ENCODE measurements at places on chromosomes 2 and 18.

DNA sequence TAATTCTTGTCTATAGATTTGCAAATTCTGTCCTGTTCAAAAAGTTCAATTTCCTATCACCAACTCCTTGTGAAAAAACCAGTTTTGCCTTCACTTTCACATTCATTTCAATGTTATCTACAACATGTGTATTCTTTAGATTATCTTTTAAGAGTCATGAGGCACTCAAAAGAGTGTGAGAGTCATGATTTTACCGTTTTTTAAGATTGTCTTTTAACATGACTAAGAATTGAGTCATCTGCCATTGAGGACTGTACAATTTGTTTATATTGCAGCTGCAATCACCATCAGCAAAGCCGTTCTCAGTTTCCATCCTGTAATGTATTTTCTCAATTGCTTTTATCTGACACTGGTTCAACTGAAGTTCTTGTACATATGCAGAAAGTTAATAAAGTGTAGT is 275.8 kb downstream of the LNPK start:
- H3K27me3 ChIP-seq, result no peaks in the 10 kb centered on the region
- no peaks in the 10 kb centered on the region for H3K4me1 ChIP-seq

DNA sequence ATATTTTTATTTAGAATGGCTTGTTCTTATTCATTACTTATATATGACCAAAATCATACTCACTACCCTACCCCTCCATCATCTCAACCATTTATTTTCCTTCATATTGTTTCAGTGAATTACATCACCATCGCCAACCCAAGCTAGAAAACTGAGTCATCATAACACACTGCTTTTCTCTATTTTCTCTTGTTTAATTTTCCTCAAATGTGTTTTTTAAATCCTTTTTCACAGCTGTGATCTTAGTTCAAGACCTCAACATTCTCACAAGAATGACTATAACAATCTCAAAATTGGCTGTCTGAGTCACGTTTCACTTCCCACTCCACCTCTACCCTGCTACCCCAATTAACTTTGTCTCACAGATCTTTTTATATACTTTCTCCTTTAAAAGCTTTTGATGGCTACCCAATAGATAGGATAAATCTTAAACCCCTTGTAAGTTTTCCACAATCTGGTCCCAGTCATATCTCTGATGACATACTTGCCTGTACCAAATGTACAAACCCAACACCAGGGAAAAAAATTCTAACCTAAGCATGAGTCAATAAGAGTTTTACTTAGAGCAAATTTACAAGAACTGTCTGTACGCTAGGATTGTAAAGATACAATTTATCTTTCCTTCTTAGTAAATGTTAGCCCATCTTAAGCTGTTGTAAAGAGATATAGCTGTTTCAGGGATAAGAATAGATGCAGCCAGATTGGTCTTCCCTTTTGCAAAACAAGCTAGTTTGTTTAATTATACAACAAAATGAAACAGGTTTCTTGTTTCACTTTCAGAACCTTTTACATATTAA is 635.1 kb upstream of the SLC39A10 start:
- H3K27ac ChIP-seq, result no peak overlapping the region
- H3K4me1 ChIP-seq, result no peaks in the 10 kb centered on the region

GRCh38 chr18:36389027-36389426 is 91.5 kb downstream of the FHOD3 start:
- H3K4me1 ChIP-seq, result no peaks in the 10 kb centered on the region
- no peaks in the 10 kb centered on the region for H3K27me3 ChIP-seq
- no peak for DNase-seq
- no peaks in the 10 kb centered on the region for H3K36me3 ChIP-seq
- H3K27ac ChIP-seq, result no peak overlapping the region

GRCh38 chr18:47050468-47050867 is 15.0 kb upstream of the ELOA2 start:
- no peak overlapping the region for H3K4me3 ChIP-seq
- no peak for DNase-seq
- H3K27me3 ChIP-seq, result no peaks in the 10 kb centered on the region
- H3K4me1 ChIP-seq, result no peaks in the 10 kb centered on the region
- no peak overlapping the region for H3K27ac ChIP-seq

DNA sequence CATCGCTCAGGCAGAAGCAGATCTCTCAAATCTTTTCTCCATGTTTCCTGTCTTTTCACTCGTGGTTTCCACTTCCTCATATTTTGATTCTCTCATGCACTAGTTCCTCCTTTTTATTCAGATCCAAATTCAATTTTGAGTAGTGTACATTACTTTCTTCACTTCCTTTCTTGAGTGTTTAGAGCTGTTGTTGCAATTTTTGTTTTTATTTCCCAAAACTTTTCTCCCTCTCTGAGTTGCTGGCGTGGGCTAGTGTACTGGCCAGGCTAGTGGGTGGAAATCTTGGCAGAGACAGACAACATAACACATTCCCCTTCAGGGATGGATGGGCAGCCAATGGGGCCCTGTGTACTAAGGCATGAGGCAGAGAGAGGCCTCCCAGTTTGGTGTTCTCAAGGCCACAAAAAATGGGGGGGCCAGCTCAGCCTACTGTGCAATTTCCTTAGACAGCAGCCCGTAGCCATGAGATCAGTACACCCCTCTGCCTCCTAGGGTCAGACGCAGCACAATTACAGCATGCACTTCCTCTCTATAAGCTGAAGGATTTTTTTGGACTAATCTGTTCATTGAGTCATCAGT is 145.1 kb upstream of the PID1 start:
- no peak overlapping the region for H3K4me3 ChIP-seq
- no peaks in the 10 kb centered on the region for H3K36me3 ChIP-seq
- peak overlapping the region; percentile 78 for H3K27ac ChIP-seq
- H3K27me3 ChIP-seq, result no peaks in the 10 kb centered on the region

GRCh38 chr18:62625019-62625418 is 90.3 kb upstream of the PHLPP1 start:
- H3K27me3 ChIP-seq, result no peaks in the 10 kb centered on the region
- no peaks in the 10 kb centered on the region for H3K36me3 ChIP-seq
- DNase-seq, result no peak

DNA sequence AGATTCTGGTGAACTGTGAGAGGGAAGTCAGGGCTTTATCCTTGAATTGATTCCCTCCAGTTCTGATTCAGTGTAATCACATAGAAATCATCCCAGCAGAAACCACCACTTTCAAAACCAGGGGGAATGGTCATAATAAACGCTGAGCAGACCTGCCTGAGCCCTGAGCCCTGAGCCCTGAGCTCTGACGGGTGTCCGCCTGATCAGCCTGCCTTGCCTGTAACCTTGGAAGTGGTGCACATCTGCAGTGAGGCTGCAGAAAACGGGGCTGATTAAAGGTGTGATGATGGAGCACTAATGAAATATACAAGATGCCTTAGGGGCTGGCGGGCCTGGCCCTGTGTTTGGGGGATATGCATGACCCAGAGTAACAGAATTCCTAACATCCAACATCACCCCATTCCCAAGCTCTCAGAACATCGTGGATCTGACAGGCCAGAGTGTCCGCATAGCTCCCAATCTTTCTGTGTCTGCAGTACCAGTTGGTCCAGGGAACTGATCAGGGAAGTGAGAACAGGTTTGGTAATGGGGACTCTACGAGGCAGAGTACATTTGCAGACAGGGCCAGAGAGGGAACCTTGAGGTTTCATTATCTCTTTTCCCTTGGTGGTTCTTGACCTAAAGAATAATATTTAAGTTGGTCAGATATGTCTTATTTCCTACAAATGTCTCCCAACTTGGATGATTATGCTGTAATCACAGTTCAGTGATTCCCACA is 37.8 kb downstream of the KCTD18 start:
- no peaks in the 10 kb centered on the region for H3K4me1 ChIP-seq
- no peaks in the 10 kb centered on the region for H3K27me3 ChIP-seq
- H3K4me3 ChIP-seq, result no peak overlapping the region

- peaks cover 5% of the 10 kb centered on the region for H3K4me1 ChIP-seq
- peak overlapping the region; percentile 79 for H3K27ac ChIP-seq
- no peaks in the 10 kb centered on the region for H3K36me3 ChIP-seq
- H3K4me3 ChIP-seq, result peak overlapping the region; percentile 81
- DNase-seq, result peak; percentile 93
These were observed 16.4 kb downstream of the PTPN18 start for GRCh38 chr2:130372055-130372832.

- H3K27ac ChIP-seq, result no peak overlapping the region
- H3K27me3 ChIP-seq, result no peaks in the 10 kb centered on the region
- no peaks in the 10 kb centered on the region for H3K4me1 ChIP-seq
- H3K36me3 ChIP-seq, result no peaks in the 10 kb centered on the region
- no peak for DNase-seq
- no peak overlapping the region for H3K4me3 ChIP-seq
These were observed 13.2 kb upstream of the AGAP1 start for GRCh38 chr2:235480614-235481013.

GRCh38 chr18:35694808-35695207 is 113.3 kb downstream of the GALNT1 start:
- H3K4me1 ChIP-seq, result no peaks in the 10 kb centered on the region
- no peak overlapping the region for H3K4me3 ChIP-seq
- H3K27ac ChIP-seq, result no peak overlapping the region
- H3K36me3 ChIP-seq, result no peaks in the 10 kb centered on the region
- no peaks in the 10 kb centered on the region for H3K27me3 ChIP-seq
- no peak for DNase-seq

DNA sequence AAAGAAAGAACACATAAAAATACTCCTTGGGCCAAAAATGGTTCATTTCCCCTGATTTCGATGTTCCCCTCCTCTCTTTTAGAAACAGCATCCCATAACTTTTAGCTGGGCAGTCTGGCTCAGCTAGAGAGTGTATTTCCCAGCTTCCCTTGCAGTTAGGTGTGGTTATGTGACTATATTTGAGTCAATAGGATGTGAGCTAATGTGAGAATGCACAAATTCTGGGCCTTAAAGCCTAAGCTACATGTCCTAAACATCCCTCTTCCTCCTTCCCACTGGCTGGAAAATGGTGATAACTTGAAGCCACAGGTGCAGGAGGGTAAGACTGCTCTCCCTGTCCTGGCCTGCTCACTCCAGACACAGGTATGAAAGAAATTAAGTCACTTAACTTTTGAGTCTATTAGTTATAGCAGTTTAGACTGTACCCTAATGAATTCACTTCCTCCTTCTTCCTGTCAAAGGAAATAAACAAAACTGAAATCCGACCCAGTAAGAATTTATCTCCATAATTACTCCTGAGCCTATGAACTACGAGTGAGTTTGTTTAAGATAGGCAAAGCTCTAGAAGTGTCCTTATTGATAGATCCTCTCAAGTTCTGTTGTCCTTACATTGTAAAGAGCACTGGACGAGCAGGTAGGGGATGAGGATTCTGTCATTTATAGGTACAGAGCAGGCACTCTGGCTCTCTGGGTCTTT is 177.6 kb downstream of the MTX2 start:
- no peak for DNase-seq
- no peaks in the 10 kb centered on the region for H3K4me1 ChIP-seq
- no peak overlapping the region for H3K4me3 ChIP-seq
- no peak overlapping the region for H3K27ac ChIP-seq
- no peaks in the 10 kb centered on the region for H3K36me3 ChIP-seq

DNA sequence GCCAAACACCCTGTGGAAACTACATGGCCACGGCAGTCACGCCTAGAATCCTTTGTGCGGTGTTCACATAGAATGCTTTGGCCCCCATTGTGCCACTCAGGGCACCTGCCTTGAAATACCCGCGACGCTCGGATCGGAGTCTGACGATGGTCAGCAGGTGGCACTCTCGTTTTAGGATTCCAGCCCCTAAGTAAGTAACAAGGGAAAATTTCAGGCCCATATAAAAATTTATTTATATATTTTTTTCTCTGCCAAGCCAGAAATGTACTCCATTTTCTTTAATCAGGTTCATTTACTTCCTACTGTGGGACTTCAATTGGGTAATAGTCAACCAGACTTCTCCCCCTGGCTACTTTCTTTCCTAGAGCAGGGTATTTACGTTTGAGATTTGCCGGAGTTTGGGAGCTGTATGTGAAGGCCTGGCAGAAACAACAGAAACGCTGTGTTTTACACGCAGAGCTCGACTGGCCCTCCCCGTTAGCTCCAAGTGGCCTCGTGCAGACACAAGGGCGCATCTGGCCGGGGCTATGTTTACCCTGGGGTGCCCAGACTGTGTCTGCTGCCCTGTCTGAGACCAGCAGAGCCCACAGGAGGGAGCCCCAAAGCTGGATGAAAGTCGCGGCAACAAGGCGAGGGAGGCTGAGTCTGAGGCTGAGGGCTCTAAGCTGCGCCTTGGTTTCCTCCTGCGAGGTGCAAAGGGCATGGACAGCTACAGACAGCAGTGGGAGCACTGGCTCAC is 41.6 kb downstream of the LRRC30 start:
- peak overlapping the region; percentile 77 for H3K27ac ChIP-seq
- no peaks in the 10 kb centered on the region for H3K4me1 ChIP-seq
- H3K4me3 ChIP-seq, result no peak overlapping the region
- peak; percentile 60 for DNase-seq
- no peaks in the 10 kb centered on the region for H3K27me3 ChIP-seq

DNA sequence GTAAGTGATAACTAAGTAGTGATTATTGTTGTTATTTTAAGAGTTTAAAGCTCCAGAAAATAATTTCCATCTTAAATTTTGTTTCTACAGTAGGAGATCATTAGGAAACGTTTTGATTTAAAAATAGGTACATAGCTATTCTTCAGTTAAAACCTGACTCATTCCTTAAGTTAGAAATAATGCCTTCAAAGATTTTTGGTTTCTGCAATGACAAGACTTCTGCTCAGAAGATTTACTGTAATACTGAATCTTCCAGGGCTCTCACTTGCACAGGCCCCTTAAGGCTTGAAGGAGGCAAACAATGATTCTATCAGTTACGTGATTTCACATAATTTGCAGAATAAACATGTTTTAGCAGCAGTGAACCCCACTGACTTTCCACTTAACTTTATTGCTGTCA is 333.7 kb downstream of the RAD51AP2 start:
- no peak for DNase-seq
- H3K27me3 ChIP-seq, result no peaks in the 10 kb centered on the region
- H3K4me3 ChIP-seq, result no peak overlapping the region
- no peak overlapping the region for H3K27ac ChIP-seq

DNA sequence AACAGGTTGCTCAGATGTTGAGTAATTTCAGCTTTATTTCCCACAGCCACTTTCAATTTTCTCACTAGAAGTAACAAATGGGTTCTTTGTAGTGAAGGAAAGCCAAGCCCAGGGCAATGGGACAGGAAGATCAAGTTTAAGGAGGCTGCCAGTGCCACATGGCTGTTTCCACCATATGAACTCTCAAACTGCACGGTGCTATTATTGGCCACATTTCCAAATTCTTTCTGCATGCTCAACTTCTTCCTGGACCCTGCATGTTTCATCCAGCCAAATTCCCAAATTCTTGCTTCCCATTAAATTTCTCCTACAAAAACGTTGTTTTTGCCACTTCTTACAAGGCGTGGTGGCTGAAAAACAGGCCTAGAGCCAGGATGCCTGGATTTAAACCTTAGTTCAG is 193.3 kb upstream of the SPHKAP start:
- DNase-seq, result no peak
- no peaks in the 10 kb centered on the region for H3K4me1 ChIP-seq
- no peak overlapping the region for H3K27ac ChIP-seq
- no peaks in the 10 kb centered on the region for H3K36me3 ChIP-seq
- H3K27me3 ChIP-seq, result no peaks in the 10 kb centered on the region

- no peak overlapping the region for H3K27ac ChIP-seq
- H3K4me1 ChIP-seq, result no peaks in the 10 kb centered on the region
- no peak for DNase-seq
- H3K36me3 ChIP-seq, result no peaks in the 10 kb centered on the region
- H3K4me3 ChIP-seq, result no peak overlapping the region
These were observed 41.0 kb downstream of the PAX8 start for GRCh38 chr2:113237604-113238160.

GRCh38 chr18:5166606-5167280 is 30.3 kb downstream of the AKAIN1 start:
- DNase-seq, result no peak
- no peaks in the 10 kb centered on the region for H3K4me1 ChIP-seq
- no peaks in the 10 kb centered on the region for H3K27me3 ChIP-seq
- H3K27ac ChIP-seq, result no peak overlapping the region
